ENCODE measurements at places on chromosomes 7 and 10. TPM values are rescaled to one million over a fixed set of nuclear protein-coding genes. Genes with fewer than 3 reads are reported as not detected.

AEBP1 gene
- total RNA-seq: 6.2 TPM

ITPRID1 gene
- total RNA-seq: 0.09 TPM

PRF1 gene
- 1.8 TPM for total RNA-seq

PDE6C gene
- not detected for total RNA-seq

- DNase-seq: peak; percentile 57
Observed at GRCh38 chr10:75395932-75396630, 5.5 kb downstream of the ZNF503 start.

GRCh38 chr10:91493313-91493712 lies 83.2 kb downstream of the HECTD2 start:
- no peak for DNase-seq

DNA sequence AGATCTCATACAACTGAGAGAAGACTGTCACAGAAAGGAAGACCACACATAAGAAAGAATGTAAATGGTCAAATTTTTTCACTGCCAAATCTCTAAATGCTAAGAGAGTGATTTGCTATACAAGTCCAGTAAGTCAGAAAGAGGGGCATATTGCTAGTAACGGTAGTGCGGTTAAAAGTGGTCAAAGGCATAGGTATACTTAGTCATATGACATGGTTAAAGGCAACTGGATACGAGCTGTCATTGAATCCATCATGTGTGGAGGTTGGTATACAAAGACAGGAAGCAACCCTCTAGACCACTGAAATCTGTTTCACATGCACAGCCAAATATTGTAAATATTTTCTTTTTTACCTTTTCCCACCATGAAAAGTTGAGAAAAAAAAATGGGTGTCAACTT lies 4.8 kb downstream of the INHBA start:
- no peak for DNase-seq

- no peak for DNase-seq
Observed at GRCh38 chr7:46559194-46559832, 638.2 kb upstream of the IGFBP3 start.

DNA sequence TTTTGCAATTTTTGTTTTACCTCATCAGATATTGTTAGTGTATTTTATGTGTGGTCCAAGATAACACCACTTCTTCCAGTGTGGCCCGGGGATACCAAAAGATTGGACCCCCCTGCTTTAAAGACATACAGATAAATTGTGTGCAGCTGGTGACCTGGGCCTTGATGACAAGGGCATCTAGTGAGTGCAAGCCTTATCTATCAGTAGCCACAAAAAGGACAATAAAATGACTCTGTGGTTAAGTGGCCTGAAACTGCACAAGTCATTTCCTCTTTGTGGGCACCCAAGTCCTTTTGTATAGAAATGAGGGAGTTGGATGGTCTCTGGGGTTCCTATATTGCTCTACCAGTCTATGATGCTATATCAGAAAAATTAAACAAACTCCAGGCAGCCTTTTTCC lies 98.1 kb downstream of the PARD3 start:
- DNase-seq: no peak

GRCh38 chr7:105580022-105580740 lies 1.1 kb downstream of the EFCAB10 start:
- DNase-seq: no peak

- no peak for DNase-seq
Observed at GRCh38 chr7:2355705-2356008, 1.0 kb downstream of the EIF3B start.

Measured in pancreas (tissue), 10 donors.